Karpas-422 (cell line): ENCODE measurements at places on chromosomes 7 and 10. TPM values are rescaled to one million over a fixed set of nuclear protein-coding genes. Genes with fewer than 3 reads are reported as not detected.
A peak's percentile ranks its signal among the peaks of the same experiment; 100 is the strongest.

- H3K4me3 ChIP-seq: no peak overlapping the region
- no peak overlapping the region for H3K27ac ChIP-seq
- peaks cover 63% of the 10 kb centered on the region for H3K36me3 ChIP-seq
- peak; percentile 80 for DNase-seq
These were observed 41.1 kb upstream of the STMP1 start for GRCh38 chr7:135620980-135621850.

The TDRD1 gene
- total RNA-seq: not detected in 2 replicates

DNA sequence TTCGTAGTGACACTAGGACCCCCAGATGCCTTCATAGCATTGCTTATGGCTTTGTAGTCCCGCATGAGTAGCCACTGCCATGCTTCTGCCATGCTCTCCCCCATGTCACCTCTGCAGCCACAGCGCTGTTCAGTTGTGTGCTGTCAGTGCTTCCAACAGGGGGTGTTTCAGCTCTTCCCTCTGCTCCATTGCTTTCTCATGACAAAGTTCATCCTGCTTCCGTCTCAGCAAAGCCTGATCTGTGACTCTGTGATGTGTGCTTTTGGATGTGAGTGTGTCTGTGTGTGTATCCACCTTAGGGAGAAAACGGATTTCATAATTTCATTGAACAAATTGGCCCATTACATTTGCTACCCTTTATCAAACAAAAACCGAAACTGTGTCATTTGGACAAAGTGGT lies 134.9 kb upstream of the SAMD8 start:
- no peak overlapping the region for H3K27ac ChIP-seq
- no peak overlapping the region for H3K4me3 ChIP-seq
- DNase-seq: no peak

GRCh38 chr7:156656598-156656997 lies 16.0 kb downstream of the RNF32 start:
- H3K4me3 ChIP-seq: no peak overlapping the region
- no peaks in the 10 kb centered on the region for H3K4me1 ChIP-seq
- H3K27me3 ChIP-seq: no peaks in the 10 kb centered on the region
- no peak overlapping the region for H3K27ac ChIP-seq
- no peak for DNase-seq

The FOXI2 gene
- not detected in 2 replicates for total RNA-seq

GRCh38 chr7:141402277-141402996 lies 148.8 kb upstream of the AGK start:
- DNase-seq: peak; percentile 28
- no peaks in the 10 kb centered on the region for H3K27me3 ChIP-seq
- H3K4me1 ChIP-seq: no peaks in the 10 kb centered on the region
- H3K36me3 ChIP-seq: no peaks in the 10 kb centered on the region
- no peak overlapping the region for H3K4me3 ChIP-seq
- no peak overlapping the region for H3K27ac ChIP-seq

DNA sequence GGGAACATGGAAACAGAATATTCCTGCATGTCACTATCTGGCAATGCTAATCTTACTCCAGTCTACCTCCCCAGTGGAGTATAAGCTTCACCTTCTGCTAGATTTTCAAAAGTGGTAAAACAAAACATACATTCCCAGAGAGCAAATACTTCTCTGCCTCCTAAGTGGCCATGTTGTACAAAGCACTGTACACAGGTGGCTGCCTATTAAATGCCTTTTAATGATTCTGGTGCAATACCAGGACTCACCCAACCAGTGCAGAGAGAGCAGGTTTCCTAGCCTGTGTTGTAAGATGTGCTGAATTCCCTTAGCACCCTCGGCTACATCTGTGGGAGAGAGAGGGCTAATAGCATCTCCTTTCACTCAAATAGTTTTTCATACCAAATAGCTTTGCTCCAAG lies 684.3 kb upstream of the NRP1 start:
- no peak overlapping the region for H3K4me3 ChIP-seq
- DNase-seq: no peak
- no peak overlapping the region for H3K27ac ChIP-seq
- no peaks in the 10 kb centered on the region for H3K36me3 ChIP-seq
- H3K4me1 ChIP-seq: no peaks in the 10 kb centered on the region

DNA sequence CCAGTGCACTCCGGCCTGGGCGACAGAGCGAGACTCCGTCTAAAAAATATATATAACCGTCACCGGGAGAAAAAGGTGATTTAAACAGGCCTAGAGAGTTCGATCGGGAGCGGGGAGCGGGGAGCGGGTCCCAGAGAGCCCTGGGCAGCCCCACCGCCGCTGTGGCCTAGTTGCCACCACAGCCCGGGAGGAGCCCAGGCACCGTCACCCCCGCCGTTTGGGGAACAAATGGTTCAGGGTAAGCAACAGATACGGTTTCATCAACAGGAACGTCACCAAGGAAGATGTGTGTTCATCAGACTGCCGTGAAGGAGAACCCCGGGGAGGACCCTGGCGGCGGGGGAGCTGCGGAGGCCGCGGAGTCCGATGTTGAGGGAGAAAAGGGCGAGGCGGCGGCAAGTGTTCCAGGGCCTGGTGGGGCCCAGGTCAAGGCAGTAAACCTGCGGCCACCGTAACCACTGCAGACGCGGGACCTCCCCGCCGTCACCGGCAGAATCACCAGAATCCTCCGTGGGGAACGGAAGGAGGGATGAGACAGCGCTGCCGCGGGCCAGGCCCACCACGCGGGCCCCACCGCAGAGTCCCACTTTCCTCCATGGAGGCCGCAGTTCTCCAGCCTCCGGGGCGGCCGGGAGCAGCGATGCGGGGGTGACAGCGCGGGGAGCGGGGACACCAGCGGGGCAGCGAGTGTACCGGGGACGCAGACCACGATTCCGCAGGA lies 103.4 kb downstream of the GALNT11 start:
- no peaks in the 10 kb centered on the region for H3K27me3 ChIP-seq
- H3K4me3 ChIP-seq: no peak overlapping the region
- DNase-seq: no peak
- peaks cover 63% of the 10 kb centered on the region for H3K36me3 ChIP-seq

DNA sequence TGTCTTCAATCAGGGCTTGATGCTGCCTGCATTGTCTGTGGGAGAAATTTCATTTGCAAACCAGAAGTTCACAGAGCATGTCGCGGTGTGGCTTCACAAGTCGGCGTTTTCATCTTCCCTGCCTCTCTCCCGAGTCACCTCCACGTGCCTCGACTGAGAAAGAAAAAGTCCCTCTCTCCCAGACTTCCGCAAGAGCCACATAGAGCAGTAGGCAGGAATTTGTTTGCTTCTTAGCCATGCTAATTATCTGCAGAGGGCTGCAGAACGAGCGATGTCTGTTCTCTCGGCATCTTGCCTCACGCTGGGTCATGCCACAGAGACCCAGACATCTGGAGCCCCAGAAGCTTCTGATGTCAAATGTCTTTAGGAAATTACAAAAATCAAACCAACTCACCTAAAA lies 272.2 kb downstream of the TCF7L2 start:
- DNase-seq: no peak
- H3K36me3 ChIP-seq: no peaks in the 10 kb centered on the region
- H3K27ac ChIP-seq: no peak overlapping the region
- no peaks in the 10 kb centered on the region for H3K27me3 ChIP-seq
- H3K4me3 ChIP-seq: no peak overlapping the region

DNA sequence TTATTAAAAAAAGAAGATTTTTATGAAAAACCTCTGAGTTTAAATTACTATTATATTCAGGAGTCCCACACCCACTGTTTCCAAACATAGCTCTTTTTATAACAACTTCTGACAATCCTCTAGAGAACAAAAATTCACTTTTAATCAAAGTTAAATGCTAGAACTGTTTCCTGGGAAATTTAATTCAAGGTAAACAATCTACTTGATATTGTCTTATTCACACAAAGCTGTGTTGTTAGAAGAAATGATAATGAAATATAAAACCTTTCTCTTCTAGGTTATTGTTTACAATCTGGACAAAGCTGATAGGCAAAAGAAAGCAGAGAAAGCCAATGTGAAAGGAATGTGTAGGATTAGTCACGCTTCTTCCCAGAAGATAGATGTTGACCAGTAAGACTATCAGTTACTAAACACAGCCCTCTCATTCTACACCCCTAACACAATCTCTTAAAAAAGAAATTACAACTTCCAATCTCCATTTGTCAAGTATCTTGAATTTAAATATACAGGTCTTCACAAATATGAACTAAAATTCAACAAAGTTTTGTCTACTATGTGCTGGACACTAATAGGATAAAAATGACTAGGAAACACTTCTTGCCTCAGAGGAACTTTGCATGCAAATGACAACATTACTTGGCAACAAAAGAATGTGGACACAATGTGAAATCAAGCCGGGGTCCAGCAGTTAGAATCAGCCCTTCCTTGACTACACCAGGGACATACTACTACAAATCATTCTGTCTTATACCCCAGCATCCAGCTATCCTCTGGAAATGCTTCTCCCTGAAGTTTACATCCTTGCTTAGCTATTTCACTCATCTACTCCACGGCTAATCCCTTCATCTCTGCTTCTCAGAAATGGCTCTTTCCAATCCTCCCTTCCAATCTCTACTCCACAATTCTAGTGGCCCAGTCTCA lies 123.7 kb downstream of the IMMP2L start:
- no peaks in the 10 kb centered on the region for H3K4me1 ChIP-seq
- no peak overlapping the region for H3K27ac ChIP-seq
- DNase-seq: peak; percentile 32
- H3K4me3 ChIP-seq: no peak overlapping the region
- H3K27me3 ChIP-seq: no peaks in the 10 kb centered on the region
- no peaks in the 10 kb centered on the region for H3K36me3 ChIP-seq

The ING3 gene
- total RNA-seq: 8.7 and 20.2 TPM in 2 replicates

The HDAC9 gene
- 1.7 and 5.2 TPM in 2 replicates for total RNA-seq

The ITGA8 gene
- not detected in 2 replicates for total RNA-seq

The LIPF gene
- 0.22 TPM in 1 of 2 replicates, not detected in the other for total RNA-seq

GRCh38 chr7:11232462-11232861 lies 258.8 kb downstream of the PHF14 start:
- no peak for DNase-seq
- no peaks in the 10 kb centered on the region for H3K36me3 ChIP-seq
- peaks cover 10% of the 10 kb centered on the region for H3K4me1 ChIP-seq
- H3K27me3 ChIP-seq: no peaks in the 10 kb centered on the region
- H3K27ac ChIP-seq: no peak overlapping the region

The TAS2R41 gene
- total RNA-seq: not detected in 2 replicates

- H3K4me3 ChIP-seq: no peak overlapping the region
- peaks cover 12% of the 10 kb centered on the region for H3K4me1 ChIP-seq
These were observed 3.8 kb downstream of the LMTK2 start for GRCh38 chr7:98110249-98111022.

DNA sequence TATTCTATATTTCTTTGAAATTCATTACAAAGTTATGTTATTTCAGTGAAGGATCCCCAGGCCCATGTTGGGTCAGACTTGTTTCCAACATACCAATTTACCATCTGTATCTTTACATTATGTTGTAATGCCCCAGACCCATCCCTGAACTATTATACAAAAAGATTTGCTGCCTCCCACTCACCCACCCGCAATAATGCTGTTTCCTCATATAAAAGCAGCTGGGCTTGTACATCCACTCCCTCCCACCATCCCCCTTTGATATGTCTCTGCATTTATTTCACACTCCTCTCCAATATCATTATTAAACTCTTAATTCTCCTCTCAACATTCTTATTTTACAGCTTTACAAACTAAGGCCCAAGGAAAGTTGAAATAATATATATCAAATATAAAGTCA lies 153.7 kb downstream of the DOCK4 start:
- H3K36me3 ChIP-seq: no peaks in the 10 kb centered on the region
- no peak overlapping the region for H3K27ac ChIP-seq
- no peak for DNase-seq
- H3K4me1 ChIP-seq: no peaks in the 10 kb centered on the region
- H3K27me3 ChIP-seq: no peaks in the 10 kb centered on the region

The SFTPD gene
- total RNA-seq: not detected in 2 replicates

DNA sequence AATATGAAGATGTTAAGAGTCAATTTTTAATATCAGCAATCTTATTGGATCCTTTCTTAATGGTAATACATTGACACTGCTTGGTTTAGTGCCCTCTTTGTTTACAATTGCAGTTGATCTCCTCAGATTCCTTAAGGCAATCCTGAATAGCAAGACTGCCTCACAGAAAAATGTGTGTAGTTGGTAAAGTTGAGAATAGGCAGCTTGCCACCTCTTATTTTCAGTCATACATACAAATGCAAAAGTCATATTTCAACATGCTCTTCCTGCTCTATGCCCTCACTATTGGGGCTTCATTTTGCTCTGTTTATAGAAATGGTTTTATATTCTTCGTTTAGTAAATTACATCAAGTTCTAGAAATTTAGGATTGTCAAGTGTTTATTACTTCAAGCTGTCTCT lies 661.1 kb upstream of the ANKRD30A start:
- H3K4me3 ChIP-seq: no peak overlapping the region
- no peaks in the 10 kb centered on the region for H3K4me1 ChIP-seq
- DNase-seq: no peak
- H3K27ac ChIP-seq: no peak overlapping the region

The CFAP69 gene
- total RNA-seq: 0.32 and 3.5 TPM in 2 replicates

GRCh38 chr7:35839860-35840854 lies 39.3 kb downstream of the SEPTIN7 start:
- no peaks in the 10 kb centered on the region for H3K27me3 ChIP-seq
- H3K27ac ChIP-seq: no peak overlapping the region
- H3K36me3 ChIP-seq: peaks cover 34% of the 10 kb centered on the region; the same call in 1 of the 2 replicates
- no peaks in the 10 kb centered on the region for H3K4me1 ChIP-seq
- peak; percentile 47 for DNase-seq

DNA sequence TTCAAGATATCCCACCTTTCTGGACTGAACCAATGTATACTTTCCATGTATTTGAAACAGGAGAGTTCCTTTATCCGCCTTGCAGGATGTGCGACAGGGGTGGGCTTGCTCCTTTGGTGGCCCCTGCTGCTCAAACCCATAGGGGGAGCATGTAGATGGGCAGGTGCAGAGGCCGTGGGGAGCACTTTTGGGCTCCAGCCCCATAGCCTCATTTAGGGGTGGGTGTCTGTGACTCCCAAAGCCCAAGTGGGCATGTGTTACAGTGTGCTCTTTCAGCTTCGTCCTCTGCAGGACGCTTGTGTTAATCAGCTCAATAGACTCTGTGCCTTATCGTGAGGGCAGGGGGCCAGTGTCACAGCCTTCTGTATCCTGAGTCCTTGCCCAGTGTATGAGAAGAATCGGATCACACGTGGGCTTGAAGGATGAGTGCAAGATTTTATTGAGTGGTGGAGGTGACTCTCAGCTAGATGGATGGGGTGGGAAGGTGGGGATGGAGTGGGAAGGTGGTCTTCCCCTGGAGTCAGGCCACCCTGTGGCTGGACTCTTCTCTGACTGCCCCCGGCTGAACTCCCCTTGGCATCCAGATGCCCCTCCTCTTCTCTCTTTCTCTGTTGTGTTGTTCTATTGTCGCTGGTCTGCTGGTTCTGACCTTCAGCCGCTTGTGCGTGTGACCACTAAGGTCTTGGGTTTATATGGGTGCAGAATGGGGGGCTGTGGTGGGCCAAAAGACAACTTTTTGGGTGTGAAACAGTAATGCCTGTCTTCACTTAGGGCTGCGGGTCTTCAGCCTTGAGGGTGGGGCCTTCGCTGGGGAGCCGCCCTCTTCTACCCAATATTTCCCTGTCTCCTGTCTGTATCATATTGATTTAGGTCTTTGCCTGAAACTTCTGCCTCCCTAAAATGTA lies 262.2 kb downstream of the GLRX3 start:
- no peak overlapping the region for H3K4me3 ChIP-seq
- no peaks in the 10 kb centered on the region for H3K4me1 ChIP-seq
- DNase-seq: no peak

- no peak overlapping the region for H3K4me3 ChIP-seq
- peaks cover 7% of the 10 kb centered on the region for H3K4me1 ChIP-seq
- DNase-seq: no peak
These were observed 133.8 kb upstream of the CCDC6 start for GRCh38 chr10:60040014-60040662.

The PTF1A gene
- total RNA-seq: not detected in 2 replicates

The TRIM56 gene
- total RNA-seq: 8.1 and 14.0 TPM in 2 replicates
